ENCODE measurements at places on chromosomes 6 and 20.

GRCh38 chr20:53750827-53751619, 157.4 kb upstream of the ZNF217 start:
- DNase-seq = no peak

- no peak for DNase-seq
Observed at GRCh38 chr20:37385176-37385575, 39.2 kb downstream of the SRC start.

GRCh38 chr20:46562373-46563169, 12.1 kb upstream of the OCSTAMP start:
- DNase-seq = peak; percentile 14

DNA sequence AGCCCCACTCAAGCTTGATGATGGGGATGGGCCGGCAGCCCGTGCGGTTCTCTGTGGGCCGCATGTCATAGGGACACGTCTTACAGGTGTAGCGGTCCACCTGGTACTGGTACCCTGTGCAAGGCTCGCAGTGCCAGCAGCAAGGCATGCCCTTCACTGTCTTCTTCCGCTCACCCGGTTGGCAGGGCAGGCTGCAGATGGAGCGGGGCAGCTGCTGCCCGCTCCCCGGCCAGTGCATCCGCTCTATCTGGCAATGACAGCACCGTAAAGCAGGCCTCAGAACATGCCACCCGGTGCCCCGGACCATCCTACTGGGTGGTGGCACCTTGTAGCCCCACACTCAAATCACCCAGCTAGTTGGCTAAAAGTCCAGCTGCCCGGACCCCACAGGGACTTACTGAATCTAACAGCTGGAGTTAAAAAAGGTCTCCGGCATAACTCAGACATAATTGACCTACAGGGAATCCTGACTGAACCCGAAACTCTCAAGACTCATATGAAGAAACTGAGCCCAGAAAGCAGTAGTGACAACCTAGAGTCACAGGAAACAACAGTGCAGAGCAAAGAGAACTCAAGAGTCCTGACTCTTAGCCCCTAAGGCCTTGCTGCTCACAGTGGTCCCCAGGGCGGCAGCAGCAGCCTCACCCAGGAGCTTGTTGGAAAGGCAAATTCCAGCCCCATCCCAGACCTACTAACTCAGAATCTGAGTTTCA, 109.4 kb downstream of the GRM4 start:
- no peak for DNase-seq

DNA sequence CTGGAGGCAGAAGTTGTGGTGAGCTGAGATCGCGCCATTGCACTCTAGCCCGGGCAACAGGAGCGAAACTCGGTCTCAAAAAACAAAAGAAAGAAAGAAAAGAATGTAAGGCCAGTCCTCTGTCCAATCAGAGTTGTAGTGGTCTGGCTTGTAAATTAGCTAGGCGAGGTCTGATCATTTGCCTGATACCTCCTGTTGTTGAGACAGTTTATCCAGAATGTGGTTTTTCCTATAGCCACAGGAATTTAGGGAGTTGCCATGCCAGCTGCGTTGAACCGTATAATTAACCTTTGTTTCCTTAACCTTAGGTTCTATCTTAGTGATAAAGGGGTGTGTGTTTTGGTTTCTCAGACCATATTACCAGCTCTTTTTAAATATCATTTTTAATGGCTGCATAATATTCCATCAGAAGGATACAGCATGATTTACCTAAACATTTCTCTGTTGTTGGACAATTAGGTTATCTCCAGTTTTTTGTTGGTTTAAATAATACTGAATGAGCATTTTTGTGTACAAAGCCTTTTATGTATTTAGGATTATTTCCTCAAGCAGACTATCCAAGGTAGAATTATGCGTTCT, 11.7 kb upstream of the PPARD start:
- DNase-seq = no peak

DNA sequence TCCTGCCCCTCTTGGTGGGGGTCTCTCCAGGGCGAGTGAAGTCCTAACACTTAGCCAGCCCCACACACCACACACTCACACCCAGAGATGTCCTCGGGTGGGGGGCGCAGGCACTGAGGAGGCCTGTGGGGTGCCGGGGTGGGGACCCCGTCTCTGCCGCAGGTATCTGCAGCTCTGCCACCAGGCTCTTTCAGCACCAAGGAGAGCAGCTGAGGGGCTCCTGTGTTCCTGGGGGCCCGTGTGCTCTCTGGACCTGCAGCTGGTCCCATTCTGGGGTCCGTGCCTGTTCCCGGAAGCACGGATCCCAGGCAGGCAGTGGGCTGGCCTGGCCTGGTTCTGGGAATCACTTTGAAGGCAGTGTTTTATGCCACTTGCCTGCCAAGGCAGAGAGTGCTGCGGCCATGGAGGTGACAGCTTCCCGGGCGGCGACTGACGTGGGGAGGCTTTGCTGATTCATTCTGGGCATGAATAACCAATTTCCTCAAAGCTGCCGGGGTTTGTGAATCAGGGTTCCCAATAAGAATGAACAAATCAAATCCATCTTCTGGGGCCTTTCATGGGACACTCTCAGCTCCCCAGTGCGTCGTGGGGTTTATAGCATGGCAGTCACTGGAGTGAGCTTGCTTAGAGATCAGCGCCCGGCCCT, 54.4 kb upstream of the SLCO4A1 start:
- no peak for DNase-seq

- DNase-seq = no peak
Observed at GRCh38 chr20:34639755-34640222, 37.1 kb downstream of the PIGU start.

DNA sequence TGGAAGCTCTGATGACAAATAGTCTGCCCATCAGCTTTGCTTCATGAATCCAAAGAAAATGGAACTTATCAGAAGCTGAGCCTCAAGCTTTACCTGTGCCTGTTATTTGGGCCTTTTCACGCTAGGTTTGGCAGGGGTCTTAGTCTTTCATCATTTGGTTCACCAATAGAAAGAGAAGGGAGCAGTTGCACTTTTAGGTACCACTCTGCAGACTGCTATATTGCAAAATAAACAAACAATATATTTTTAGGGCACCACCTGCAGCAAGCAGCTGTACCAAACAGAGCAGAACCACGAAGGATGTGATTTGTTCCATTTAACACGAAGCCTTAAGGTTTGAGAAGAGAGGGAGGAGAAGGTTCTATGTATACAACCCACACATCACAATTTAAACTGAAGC, 291.4 kb upstream of the RNF217 start:
- DNase-seq = no peak

DNA sequence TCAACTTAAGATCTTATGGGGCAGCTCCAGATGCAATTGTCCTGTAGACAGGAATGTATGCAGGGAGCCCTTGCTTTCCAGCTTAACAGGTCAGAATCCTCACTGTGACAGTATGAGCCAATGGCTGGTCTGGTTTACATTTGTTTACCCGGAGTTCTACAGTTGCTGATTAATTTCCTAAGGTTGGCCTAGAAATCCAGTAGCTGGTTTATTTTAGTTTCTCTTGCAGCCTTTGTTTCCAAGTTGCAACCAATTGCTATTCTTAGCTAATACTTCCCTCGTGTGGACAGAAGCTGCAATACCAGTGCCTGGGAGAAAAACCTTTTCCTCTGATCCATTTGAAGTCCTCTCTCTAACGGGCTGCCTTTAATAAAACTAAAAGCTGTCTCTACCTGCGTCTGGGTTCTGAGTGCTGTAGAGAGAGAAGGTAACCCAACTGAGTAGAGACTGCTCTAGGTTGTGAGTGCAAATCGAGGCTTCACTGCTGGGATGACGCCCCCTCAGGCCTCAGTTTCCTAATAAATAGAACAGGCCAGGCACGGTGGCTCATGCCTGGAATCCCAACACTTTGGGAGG, 45.9 kb downstream of the ZNF217 start:
- DNase-seq = no peak

GRCh38 chr6:834190-834589, 141.3 kb upstream of the EXOC2 start:
- no peak for DNase-seq

DNA sequence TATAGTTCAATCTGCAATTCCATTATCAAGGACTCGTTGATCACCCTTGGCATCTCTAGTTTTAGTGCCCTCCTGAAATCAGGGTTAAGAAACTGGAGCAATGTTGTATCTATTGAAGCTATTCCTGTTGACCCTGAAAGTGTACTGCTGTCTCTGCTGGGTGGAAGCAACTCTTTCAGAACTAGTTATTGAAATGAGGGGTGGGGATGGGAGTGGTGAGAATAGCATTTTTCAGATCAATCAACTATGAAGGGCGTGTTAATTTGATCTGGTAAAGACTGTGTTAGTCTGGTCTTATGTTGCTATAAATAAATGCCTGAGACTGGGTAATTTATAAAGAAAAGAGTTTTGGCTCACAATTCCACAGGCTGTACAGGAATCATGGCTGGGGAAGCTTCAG, 152.5 kb upstream of the BMP5 start:
- DNase-seq = no peak
